ENCODE measurements at places on chromosomes 7 and 10. TPM values are rescaled to one million over a fixed set of nuclear protein-coding genes. Genes with fewer than 3 reads are reported as not detected.

The LIPK gene
- total RNA-seq, result not detected

The SPDYE2B gene
- not detected for total RNA-seq

DNA sequence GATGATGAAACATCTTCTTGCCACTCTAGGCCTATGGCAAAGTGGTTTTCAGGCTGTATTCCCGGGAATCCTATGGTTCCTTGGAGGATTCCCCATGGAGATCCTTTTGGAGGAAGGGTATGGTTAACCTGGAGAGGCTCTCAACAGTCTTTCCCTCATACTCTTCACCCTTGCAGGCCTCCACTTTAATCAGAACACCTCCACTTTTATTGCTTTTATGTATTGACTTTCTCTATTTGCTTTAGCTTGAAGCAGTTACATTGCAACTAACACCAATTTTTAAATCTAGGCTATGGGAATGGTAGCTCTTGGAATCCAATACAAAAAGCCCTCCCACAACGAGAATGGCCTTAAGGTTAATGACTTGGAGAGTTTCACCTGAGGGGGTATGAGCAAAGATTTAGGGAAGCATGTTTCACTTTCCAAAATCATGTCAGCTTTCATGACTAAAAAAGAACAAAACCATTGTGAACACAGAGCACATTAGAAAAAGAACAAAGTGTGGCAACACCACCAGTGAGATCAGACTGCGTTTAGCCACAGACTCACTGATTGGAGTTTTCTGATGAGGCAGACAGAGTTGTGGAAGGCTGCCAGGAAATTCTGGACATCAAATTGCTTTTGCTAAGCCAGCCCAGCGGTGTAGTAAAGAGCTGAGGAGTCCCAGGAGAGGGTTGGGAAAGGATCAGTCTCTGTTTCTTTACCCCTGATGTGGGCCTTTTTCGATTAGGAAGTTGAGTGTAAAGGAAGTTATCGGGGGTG is 130.4 kb upstream of the BMPER start:
- no peak overlapping the region for H3K4me3 ChIP-seq
- no peaks in the 10 kb centered on the region for H3K36me3 ChIP-seq
- H3K27ac ChIP-seq, result no peak overlapping the region
- DNase-seq, result peak; percentile 73
- H3K4me1 ChIP-seq, result no peaks in the 10 kb centered on the region

DNA sequence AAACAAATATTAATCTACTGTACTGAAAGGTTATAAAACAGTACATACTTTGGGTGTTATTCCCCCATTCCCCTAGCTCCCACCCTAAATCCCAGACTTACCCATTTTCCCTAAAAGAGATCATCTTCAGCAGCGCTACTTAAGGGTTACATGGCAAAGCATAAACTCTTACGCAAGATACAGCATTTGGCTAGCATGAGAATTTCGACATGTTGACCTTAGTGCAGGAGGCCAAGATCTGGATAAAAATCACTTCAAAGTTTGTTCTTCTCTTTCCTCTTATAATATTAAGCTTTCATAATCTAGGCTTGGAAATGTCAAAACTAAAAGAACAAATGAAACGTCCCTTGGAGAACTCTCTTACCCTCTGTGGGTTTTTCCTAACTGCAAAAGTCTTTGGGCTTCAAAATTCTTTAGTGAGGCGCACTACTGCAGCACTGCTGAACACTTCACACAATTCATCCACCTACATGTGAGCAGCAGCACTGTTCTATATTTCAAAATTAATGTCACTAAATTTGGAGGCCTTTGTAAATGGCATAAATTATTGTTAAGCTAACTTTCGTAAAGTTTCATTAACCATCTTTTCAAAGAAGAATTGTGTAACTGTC is 59.5 kb upstream of the PDLIM1 start:
- no peaks in the 10 kb centered on the region for H3K27me3 ChIP-seq
- H3K27ac ChIP-seq, result no peak overlapping the region
- peaks cover 2% of the 10 kb centered on the region for H3K36me3 ChIP-seq
- H3K4me3 ChIP-seq, result no peak overlapping the region

GRCh38 chr10:79322616-79323543 is 24.4 kb upstream of the PPIF start:
- H3K4me3 ChIP-seq, result no peak overlapping the region
- no peak overlapping the region for H3K27ac ChIP-seq
- peak; percentile 51 for DNase-seq
- H3K36me3 ChIP-seq, result no peaks in the 10 kb centered on the region
- no peaks in the 10 kb centered on the region for H3K4me1 ChIP-seq

- H3K4me3 ChIP-seq, result no peak overlapping the region
- no peaks in the 10 kb centered on the region for H3K36me3 ChIP-seq
- no peak overlapping the region for H3K27ac ChIP-seq
- peaks cover 17% of the 10 kb centered on the region for H3K4me1 ChIP-seq
- DNase-seq, result no peak
Measured at GRCh38 chr10:114519306-114519669, 115.0 kb upstream of the AFAP1L2 start.

DNA sequence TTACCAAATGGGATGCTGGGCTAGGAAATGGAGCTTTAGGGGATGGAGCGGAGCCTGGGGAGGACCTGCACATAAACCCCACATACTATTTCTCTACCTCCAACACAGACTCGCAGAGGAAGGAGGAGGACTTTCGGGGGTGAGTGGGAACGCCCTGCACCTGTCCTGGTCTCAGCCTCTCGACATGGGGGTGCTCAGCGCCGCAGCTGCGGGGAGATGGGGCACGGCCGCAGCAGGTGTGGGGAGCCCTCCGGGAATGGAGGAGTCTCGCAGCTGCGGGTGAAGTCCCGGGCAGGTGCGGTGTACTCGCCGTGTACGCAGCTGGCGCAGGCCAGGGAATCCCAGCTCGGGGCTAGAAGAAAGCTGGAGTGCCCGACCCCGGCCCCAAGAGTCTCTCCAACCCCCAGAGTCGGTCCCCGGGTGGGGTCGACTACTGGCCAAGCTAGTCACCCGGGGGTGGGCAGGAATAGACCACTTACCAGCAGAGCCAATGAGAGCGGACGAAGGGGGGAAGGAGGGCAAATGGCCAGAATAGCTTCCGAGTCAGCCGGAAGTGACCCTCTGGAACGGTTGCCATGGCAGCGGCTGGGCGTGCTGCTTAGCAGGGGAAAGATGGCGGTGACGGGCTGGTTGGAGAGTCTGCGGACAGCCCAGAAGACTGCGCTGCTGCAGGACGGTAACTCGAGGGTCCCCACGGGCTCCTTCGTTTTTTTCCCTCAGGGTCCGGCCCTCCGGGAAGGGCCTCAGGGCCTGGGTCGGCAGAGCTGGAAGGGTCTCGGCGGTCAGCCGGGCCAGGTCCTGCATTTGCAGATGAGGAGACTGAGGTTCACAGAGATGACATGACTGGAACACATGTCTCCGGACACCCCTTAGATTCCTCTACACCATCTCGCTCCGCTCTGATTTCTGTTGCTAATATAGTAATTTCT is at the start of the genes DPCD and POLL:
TSS of gene DPCD (plus strand) at position 597 of the 929 bp plus-strand sequence. CDS start at position 613, 16 bp downstream.
TSS of gene POLL (minus strand) at position 533 of the 929 bp plus-strand sequence. CDS start 897 bp downstream, outside the sequence.
- H3K4me1 ChIP-seq, result peaks cover 2% of the 10 kb centered on the region
- peak; percentile 98 for DNase-seq
- H3K27me3 ChIP-seq, result no peaks in the 10 kb centered on the region
- H3K27ac ChIP-seq, result no peak within 1 kb of the TSS

DNA sequence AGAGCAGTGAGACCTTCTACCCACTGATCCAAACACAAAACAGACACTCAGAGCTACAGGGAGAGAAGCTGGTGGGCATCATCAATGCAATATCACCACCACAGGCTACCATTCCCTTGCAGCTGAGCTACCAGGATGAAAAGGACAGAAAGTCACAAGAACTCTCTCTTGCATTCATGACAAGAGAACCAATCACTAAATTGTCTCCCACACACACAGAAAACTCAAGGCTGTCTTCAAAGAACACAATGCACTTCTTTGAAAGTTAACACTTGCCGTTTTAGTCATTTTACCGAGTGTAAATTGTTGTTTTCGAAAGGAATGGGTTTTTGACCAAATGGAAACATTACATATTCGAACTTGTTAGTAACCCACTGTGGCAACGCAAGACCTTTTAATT is 626.6 kb downstream of the SORCS1 start:
- H3K4me1 ChIP-seq, result no peaks in the 10 kb centered on the region
- no peak overlapping the region for H3K27ac ChIP-seq
- no peaks in the 10 kb centered on the region for H3K36me3 ChIP-seq
- no peak overlapping the region for H3K4me3 ChIP-seq
- no peaks in the 10 kb centered on the region for H3K27me3 ChIP-seq

- H3K27ac ChIP-seq, result no peak overlapping the region
- no peaks in the 10 kb centered on the region for H3K36me3 ChIP-seq
- no peaks in the 10 kb centered on the region for H3K27me3 ChIP-seq
- no peaks in the 10 kb centered on the region for H3K4me1 ChIP-seq
- DNase-seq, result no peak
Measured at GRCh38 chr10:49228677-49229076, 40.5 kb upstream of the TMEM273 start.

- DNase-seq, result peak; percentile 88
- peak overlapping the region; percentile 59 for H3K4me3 ChIP-seq
- H3K27ac ChIP-seq, result peak overlapping the region; percentile 97
- no peaks in the 10 kb centered on the region for H3K27me3 ChIP-seq
Measured at GRCh38 chr7:5421714-5422395, 1.8 kb downstream of the TNRC18 start.

- H3K36me3 ChIP-seq, result peaks cover 4% of the 10 kb centered on the region
- peak; percentile 63 for DNase-seq
- H3K4me3 ChIP-seq, result no peak overlapping the region
- no peak overlapping the region for H3K27ac ChIP-seq
- H3K4me1 ChIP-seq, result no peaks in the 10 kb centered on the region
- no peaks in the 10 kb centered on the region for H3K27me3 ChIP-seq
Measured at GRCh38 chr10:33277135-33277536, 57.3 kb downstream of the NRP1 start.

GRCh38 chr10:86148117-86148516 is 218.5 kb downstream of the GRID1 start:
- no peak overlapping the region for H3K27ac ChIP-seq
- DNase-seq, result no peak
- H3K36me3 ChIP-seq, result no peaks in the 10 kb centered on the region
- H3K27me3 ChIP-seq, result no peaks in the 10 kb centered on the region
- H3K4me3 ChIP-seq, result no peak overlapping the region
- no peaks in the 10 kb centered on the region for H3K4me1 ChIP-seq

- H3K4me1 ChIP-seq, result peaks cover 2% of the 10 kb centered on the region
- no peak overlapping the region for H3K4me3 ChIP-seq
- H3K27ac ChIP-seq, result no peak overlapping the region
- no peaks in the 10 kb centered on the region for H3K27me3 ChIP-seq
Measured at GRCh38 chr7:2049782-2050510, 182.8 kb downstream of the MAD1L1 start.

GRCh38 chr7:94195813-94196212 is 191.7 kb upstream of the BET1 start:
- H3K36me3 ChIP-seq, result no peaks in the 10 kb centered on the region
- H3K4me3 ChIP-seq, result no peak overlapping the region
- no peak overlapping the region for H3K27ac ChIP-seq

- H3K27me3 ChIP-seq, result no peaks in the 10 kb centered on the region
- no peak for DNase-seq
- H3K27ac ChIP-seq, result peak overlapping the region; percentile 3
Measured at GRCh38 chr10:87918254-87918859, 54.9 kb downstream of the PTEN start.

DNA sequence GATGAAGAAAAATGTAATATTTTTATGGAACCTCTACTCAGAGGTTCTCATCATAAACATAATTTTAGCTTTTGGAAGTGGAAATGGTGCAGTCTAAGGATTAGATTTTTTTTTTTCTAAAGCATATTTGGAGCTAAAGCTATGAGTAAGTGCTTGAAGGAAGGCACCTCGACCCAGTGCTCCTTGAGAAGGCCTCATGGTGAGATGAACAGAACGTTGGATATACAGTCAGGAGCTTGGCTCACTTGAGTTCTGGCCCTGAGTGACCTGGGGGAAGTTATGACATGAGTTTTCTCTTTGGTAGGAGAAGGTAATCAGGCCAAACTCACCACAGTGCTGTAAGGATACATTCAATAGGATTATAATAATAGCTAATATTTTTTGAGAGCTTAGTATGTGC is 163.3 kb downstream of the JCAD start:
- H3K27ac ChIP-seq, result peak overlapping the region; percentile 44
- DNase-seq, result no peak
- H3K4me1 ChIP-seq, result no peaks in the 10 kb centered on the region
- no peaks in the 10 kb centered on the region for H3K27me3 ChIP-seq
- H3K36me3 ChIP-seq, result no peaks in the 10 kb centered on the region

- H3K4me3 ChIP-seq, result no peak overlapping the region
- no peak overlapping the region for H3K27ac ChIP-seq
- H3K4me1 ChIP-seq, result no peaks in the 10 kb centered on the region
- no peak for DNase-seq
- no peaks in the 10 kb centered on the region for H3K36me3 ChIP-seq
- H3K27me3 ChIP-seq, result no peaks in the 10 kb centered on the region
Measured at GRCh38 chr7:130476297-130477150, 15.4 kb upstream of the MEST start.

DNA sequence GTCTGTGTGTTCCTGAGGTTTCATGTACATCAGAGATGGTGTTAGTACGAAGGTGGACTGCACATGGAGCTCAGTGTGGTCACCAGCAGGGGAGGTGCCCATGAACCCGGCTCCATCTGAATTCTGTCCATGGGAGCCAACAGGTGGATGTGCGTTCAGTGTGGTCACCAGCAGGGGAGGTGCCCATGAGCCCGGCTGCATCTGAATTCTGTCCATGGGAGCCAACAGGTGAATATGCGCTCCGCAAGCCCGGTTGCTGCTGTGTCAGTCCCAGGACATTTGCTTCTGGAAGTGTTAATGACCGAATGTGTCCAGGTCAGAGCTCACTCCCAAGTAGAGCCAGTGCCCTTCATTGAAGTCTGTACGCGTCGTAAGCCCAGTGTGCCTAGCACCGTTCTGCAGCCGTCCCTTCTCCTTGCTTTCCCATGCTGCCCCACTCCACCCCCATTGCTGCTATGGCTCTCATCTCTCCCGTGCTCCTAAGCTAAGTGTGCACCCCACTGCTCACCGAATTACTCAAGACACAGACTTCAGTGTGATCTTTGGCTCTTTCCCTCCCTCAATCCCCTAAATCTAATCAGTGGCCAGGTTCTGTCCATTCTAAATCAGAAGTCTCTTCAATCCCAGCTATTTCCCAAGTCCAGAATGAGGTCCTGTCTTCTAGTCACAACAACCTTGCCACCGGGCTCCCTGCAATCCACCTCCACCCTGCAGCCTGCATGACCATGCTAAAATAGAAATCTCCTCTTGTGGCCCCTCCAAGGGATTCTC is 352.4 kb downstream of the TCERG1L start:
- H3K4me3 ChIP-seq, result no peak overlapping the region
- H3K27me3 ChIP-seq, result no peaks in the 10 kb centered on the region
- no peak overlapping the region for H3K27ac ChIP-seq
- H3K4me1 ChIP-seq, result no peaks in the 10 kb centered on the region
- no peaks in the 10 kb centered on the region for H3K36me3 ChIP-seq

GRCh38 chr10:100945754-100946153 is 23.6 kb upstream of the SEMA4G start:
- H3K27ac ChIP-seq, result no peak overlapping the region
- no peaks in the 10 kb centered on the region for H3K4me1 ChIP-seq
- peaks cover 29% of the 10 kb centered on the region for H3K36me3 ChIP-seq
- no peaks in the 10 kb centered on the region for H3K27me3 ChIP-seq
- no peak overlapping the region for H3K4me3 ChIP-seq

GRCh38 chr10:124678557-124679240 is 65.5 kb downstream of the FAM53B start:
- peaks cover 38% of the 10 kb centered on the region for H3K4me1 ChIP-seq
- no peak for DNase-seq
- H3K36me3 ChIP-seq, result no peaks in the 10 kb centered on the region

Data from kidney (tissue), 22 donors.